Upper lobe of left lung (tissue), 6 donors: ENCODE measurements at places on chromosomes 11 and 22. TPM values are rescaled to one million over a fixed set of nuclear protein-coding genes. Genes with fewer than 3 reads are reported as not detected.

The DUSP8 gene
- 5.2 TPM for total RNA-seq

The C22orf31 gene
- not detected for total RNA-seq

The RTN4RL2 gene
- 2.0 TPM for total RNA-seq

GRCh38 chr11:110147962-110148709 lies 54.9 kb downstream of the ZC3H12C start:
- H3K36me3 ChIP-seq: no peaks in the 10 kb centered on the region
- H3K27me3 ChIP-seq: no peaks in the 10 kb centered on the region
- H3K27ac ChIP-seq: no peak overlapping the region
- H3K4me1 ChIP-seq: peaks cover 11% of the 10 kb centered on the region

- no peaks in the 10 kb centered on the region for H3K4me1 ChIP-seq
- no peaks in the 10 kb centered on the region for H3K36me3 ChIP-seq
- no peak for DNase-seq
- H3K27ac ChIP-seq: no peak overlapping the region
- H3K4me3 ChIP-seq: no peak overlapping the region
Observed at GRCh38 chr11:119608201-119608600, 120.8 kb downstream of the NECTIN1 start.
